ENCODE measurements at places on chromosomes 1 and 21.

DNA sequence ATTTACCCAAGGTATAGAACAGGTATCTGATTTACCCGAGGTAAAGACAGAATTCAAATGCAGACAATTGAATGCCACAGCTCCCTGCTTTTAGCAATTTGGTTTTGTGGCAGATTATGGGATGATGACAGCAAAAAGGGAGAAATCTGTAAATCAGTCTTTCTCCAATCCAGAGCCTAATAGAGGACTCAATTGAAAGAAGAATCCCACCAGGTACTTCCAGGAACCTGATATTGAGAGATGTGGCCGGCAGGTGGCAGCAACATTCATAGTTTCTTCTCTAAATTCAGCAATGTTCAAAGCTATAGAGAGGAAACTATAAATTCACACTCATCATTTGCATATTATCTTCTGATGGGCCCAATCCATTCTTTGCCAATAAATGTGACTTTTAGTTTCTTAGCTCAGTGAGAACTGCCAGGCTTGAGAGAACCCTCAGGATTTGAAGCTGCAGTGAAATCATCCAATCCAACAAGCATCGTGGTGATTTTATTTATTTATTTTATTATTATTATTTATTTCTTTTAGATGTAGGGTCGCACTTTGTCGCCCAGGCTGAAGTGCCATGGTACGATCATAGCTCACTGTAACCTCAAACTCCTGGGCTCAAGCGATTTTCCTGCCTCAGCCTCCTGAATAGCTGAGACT lies 9.8 kb upstream of the PHACTR4 start:
- DNase-seq = peak; percentile 3

DNA sequence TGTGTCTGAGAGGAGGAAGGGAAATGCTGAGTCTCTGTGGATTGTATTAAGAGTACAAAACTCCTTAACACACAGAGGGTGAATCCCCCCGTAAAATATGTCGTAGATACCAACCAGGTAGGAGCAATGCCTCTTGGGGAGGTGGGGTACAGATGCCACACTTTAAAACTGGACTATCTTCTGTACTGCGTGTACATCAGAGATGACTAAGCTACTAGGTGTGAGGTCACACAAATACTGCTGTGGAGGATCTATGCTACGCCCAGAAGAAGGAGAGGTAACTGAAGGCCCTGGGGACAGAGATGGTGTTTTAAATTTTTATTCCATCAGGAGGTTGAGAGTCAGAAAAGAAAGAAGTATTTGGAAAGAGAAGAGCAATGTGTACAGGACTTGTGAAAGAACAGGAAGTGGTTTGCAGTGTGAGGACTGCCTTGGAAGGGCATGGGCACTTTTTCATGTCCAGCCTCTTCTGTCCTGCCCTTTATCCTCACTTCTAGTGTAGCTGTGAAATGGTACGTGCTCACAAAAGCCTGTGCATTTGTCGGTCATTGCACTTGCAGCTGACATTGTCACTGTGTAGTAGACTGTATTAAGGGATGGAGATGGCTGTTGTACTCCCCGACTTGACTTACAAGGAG lies 287.8 kb upstream of the CHRM3 start:
- DNase-seq = no peak

- peak; percentile 99 for DNase-seq
Observed at GRCh38 chr1:203673550-203674411, 47.1 kb downstream of the ATP2B4 start.

GRCh38 chr1:150259758-150260669 lies 2.4 kb downstream of the CA14 start:
- no peak for DNase-seq

DNA sequence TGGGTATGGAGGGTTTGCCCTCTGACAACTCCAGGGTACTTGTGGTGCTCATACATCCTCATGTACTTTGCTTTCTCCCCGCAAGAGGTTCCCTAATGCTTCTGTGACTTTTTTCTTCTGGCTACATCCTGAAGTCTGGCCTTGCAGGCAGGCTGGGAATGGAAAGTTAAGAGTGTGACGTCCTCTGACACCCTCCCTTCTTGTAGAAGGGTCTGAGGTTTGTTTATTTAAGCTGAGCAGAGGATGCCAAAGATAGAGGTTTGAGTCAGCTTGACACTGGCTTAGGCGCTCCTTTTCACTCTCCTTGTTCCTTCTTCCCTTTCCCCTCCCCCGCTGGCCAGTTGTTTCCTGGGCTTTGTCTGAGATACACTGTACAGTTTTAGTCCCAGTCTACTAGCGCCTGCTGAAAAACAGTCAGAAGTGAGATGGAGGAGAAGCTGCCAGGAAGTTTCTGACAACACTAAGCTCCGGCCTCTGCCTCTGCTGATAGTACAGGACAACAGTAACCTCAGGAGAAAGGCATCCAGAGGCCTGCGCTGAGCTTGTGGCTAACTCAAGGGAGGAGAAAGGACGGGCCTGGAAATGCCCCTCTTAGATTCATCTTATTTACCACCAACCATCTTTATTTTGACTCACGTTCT lies at the start of gene MACF1:
TSS of gene MACF1 (plus strand) at position 255 of the 641 bp plus-strand sequence. CDS start at position 583, 328 bp downstream.
- DNase-seq = peak; percentile 96

GRCh38 chr1:112406771-112407170 lies 10.8 kb downstream of the CTTNBP2NL start:
- no peak for DNase-seq

- no peak for DNase-seq
Observed at GRCh38 chr1:59639266-59639665, 175.5 kb upstream of the HOOK1 start.

GRCh38 chr1:233710031-233710430 lies 96.1 kb downstream of the KCNK1 start:
- no peak for DNase-seq

DNA sequence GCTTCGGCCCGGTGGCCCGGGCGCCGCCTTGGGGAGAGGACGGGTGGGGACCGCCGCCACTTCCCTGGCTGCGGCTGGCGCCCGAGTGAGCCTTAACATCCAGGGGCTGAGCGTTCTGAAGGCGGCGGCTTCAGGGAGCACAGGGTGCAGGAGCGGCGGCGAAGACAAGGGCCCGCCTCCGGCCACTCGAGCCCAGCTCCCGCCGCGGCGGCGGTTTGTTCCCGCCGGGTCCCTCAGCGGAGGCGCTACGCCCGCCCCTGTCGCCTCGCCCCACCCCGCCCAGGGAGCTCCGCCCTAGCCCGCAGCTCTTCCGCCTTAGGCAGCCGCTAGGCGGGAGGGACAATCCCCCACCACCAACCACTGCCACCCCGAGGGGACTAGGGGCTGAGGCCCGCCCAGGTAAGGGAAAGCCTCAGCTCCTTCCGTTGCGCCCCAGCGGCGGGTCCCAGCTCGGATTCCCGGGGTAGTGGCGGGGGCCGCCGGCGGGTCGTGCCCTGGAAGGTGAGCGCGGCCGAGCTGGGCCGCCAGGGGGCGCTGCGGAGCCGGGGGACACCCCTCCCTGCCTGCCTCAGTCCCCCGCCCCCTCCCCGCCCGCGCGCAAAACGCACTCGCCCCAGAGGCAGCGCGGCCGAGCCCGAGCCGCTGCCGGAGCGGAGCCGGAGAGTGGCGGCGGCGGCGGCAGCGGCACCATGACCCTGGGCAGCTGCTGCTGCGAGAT lies at the start of gene FOXD2:
TSS of gene FOXD2 (plus strand) at position 598 of the 718 bp plus-strand sequence. CDS start at position 690, 92 bp downstream.
- peak; percentile 95 for DNase-seq

- no peak for DNase-seq
Observed at GRCh38 chr1:42801832-42802473, 15.0 kb upstream of the ERMAP start.

GRCh38 chr1:8689431-8690252 lies 127.8 kb downstream of the RERE start:
- no peak for DNase-seq

GRCh38 chr1:114134518-114134917 lies 19.2 kb downstream of the SYT6 start:
- no peak for DNase-seq

GRCh38 chr1:60153961-60154360 lies 80.4 kb upstream of the C1orf87 start:
- no peak for DNase-seq

- DNase-seq = no peak
Observed at GRCh38 chr1:115670476-115671175, 28.9 kb downstream of the VANGL1 start.

- DNase-seq = peak; percentile 87
Observed at GRCh38 chr1:92476071-92476631, 10.6 kb downstream of the GFI1 start.

DNA sequence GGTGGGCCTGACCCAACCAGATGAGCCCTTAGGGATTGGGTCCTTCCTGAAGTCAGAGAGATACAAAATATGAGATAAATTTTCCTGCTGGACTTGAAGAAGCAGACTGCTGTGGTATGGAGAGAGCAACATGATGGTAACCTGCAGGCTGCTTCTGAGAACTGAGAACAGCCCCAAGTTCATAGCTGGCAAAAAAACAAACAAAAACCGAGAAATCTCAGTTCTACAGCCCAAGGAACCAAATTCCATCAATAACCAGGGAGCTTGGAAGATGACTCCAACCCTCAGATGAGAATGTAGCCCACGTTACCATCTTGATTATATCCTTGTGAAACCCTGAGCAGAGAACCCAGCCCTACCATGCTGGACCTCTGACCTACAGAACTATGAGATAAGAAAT lies 316.2 kb downstream of the ZP4 start:
- no peak for DNase-seq

- DNase-seq = no peak
Observed at GRCh38 chr1:23288201-23288600, 55.9 kb downstream of the HNRNPR start.

DNA sequence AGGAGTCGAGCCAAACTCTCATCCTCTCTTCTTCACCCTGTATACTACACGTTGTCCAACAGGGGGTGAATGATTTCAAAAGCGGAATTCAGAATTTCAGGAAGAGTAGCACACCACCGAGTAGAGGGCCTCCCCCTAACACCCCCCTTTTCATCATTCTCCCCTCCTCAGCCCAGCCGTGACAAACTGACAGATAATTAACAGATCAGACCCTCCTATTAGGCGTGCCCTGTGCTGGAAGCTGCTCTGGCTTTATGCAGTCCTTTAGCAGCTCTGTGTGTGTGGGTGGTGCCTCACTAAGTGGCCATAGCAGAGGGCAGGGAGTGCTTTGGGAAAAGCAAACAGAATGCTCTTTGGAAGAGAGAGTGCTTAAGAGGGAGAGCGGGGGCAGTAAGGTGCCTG lies 44.3 kb downstream of the PEX14 start:
- no peak for DNase-seq

DNA sequence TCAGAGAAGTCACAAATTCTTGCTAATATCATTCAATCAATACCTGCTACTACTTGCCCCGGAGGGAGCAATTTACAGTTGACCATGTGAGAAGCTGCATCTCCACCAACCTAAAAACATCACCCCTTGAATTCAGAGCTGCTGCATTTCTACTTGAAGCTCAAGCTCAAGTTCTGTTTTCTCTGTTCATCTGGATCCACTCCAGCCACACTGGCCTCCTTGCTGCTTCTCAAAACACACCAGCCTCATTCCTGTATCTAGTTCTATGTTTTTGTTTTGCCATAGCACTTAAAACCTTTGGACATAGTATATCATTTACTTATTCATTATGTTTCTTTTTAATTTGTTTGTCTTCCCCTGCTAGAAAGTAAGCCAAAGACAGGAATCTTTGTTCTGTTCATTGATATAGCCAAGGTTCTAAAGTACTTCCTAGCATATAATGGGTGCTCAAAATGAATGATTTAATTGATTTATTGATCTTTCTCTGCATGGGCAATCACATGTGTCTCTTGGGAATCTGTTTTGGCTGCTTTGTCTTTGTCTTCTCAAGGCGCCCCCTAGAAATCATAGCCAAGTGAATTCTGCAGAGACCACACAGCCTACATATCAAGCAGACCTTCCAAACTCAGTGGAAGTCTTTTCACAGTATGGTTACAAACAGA lies 23.6 kb downstream of the SYF2 start:
- no peak for DNase-seq

- DNase-seq = no peak
Observed at GRCh38 chr1:169493251-169493650, 7.5 kb upstream of the SLC19A2 start.

DNA sequence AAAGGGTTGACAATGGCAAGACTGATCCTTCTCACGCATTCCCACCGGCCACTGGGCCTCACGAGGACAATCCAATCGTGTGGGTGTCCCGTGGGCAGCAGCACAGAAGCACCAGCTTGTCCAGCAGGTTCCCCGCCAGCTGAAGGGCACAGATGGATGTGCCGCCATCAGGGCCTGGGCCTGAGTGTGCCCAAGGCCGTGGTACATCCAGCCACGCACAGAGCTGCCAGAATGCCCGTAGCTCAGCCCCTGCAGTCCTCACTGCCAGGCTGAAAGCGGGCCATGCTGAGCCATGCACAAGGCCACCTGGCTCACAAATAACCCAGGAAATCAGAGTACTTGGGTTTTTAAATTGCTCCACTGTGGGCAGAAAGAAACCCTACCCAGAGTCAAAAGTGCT lies 7.0 kb downstream of the NPHP4 start:
- DNase-seq = no peak

DNA sequence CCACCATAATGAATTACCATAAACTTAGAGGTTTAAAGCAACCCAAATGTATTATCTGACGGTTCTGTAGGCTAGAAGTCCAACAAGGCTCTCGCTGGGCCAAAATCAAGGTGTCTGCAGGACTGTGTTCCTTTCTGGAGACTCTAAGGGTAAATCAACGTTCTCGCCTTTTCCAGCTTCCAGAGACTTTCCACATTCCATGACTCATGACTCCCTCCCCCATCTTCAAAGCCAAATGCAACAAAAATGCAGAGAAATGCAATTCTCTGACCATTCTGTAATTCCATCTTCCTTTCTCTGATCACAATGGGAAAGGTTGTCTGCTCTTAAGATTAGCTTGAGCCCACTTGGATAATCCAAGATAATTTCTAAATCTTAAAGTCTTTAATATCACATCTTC lies 287.1 kb downstream of the LTN1 start:
- DNase-seq = no peak

- DNase-seq = no peak
Observed at GRCh38 chr1:80158771-80159170, 1152.2 kb upstream of the ADGRL4 start.

Data from bone marrow (tissue), 2 donors.